ENCODE measurements at places on chromosomes 1 and 21.

GRCh38 chr1:4932311-4933030 is 278.1 kb downstream of the AJAP1 start:
- no peak for DNase-seq

- DNase-seq = no peak
Measured at GRCh38 chr1:87156124-87156523, 172.6 kb upstream of the LMO4 start.

DNA sequence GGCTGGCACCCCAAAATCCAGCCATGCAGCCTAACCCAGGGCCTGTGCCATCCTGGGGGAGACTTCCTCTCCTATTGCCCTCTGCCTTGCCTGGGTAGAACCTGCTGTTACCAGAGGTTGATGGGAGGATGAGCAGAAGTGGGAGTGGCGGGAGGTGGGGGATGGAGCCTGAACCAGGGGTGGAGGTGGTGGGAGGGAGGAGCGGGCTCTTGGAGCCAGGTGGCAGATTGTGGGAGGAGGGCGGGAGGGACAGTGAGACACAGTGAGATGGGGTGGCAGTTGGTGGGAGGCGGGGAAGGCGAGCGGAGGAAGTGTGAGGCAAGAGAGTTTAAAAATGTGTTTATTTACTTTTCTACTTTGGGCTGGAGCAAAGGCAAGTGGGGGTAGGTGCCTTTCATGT is 87.3 kb downstream of the KCNJ6 start:
- no peak for DNase-seq

GRCh38 chr21:42129300-42130266 is 58.5 kb downstream of the UMODL1 start:
- DNase-seq = no peak

- DNase-seq = no peak
Measured at GRCh38 chr1:244963231-244963826, 99.0 kb upstream of the HNRNPU start.

GRCh38 chr1:224676551-224676950 is 60.4 kb downstream of the CNIH3 start:
- no peak for DNase-seq

DNA sequence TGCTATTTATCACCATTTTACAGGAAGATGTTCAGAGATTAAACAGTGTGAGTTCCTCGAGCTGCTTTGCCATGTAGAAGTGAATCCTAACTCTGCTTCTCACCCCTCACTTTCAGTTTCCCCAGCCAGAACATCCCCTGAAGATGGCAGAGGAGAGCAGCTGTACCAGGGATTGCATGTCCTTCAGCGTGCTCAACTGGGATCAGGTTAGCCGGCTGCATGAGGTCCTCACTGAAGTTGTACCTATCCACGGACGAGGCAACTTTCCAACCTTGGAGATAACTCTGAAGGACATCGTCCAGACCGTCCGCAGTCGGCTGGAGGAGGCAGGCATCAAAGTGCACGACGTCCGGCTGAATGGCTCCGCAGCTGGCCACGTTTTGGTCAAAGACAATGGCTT is 16.9 kb downstream of the TENT5C start:
- DNase-seq = no peak
